ENCODE measurements at places on chromosomes 6 and 20. TPM values are rescaled to one million over a fixed set of nuclear protein-coding genes. Genes with fewer than 3 reads are reported as not detected.

IPCEF1 gene
- 0.63 TPM for total RNA-seq

COL20A1 gene
- total RNA-seq = not detected

DNA sequence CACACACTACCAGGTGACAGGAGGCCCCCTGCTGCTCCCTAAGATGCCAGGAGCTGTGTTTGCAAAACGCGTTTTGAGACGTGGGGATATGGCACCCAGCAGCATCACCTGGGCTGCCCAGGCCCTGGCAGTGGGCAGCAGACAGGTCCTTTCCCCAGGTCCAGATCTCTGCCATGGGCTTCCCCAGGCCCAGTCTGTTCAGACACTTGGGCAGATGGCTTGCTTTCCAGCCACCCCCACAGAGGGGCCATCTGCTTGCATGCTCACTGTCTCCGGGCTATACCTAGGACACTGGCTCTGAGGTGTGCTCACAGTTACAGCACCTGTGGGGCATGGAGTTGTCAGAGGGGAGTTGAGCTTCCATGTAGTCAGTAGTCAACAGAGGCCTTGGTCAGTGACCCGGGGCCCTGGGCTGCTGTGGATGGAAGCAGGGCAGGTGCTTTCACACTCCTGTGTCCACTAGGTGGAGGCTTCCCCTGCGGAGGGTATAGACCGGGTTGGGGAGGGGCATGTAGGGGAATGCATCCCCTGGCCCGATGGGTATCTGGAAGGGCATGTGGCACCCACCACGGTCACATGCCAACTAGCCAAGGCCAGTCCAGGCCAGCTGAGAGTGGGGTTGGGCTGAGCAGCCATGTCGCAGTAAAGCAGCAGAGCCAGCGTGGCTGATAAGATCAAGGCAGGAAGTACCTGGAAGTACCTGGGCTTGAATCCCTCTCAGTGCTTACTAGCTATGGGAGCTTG, 185.4 kb upstream of the SLC24A3 start:
- peak; percentile 36 for DNase-seq
- no peak overlapping the region for H3K27ac ChIP-seq
- no peaks in the 10 kb centered on the region for H3K27me3 ChIP-seq
- H3K36me3 ChIP-seq = no peaks in the 10 kb centered on the region
- no peak overlapping the region for H3K4me3 ChIP-seq

GRCh38 chr20:41258474-41258873, 59.1 kb downstream of the ZHX3 start:
- no peak overlapping the region for H3K27ac ChIP-seq
- H3K36me3 ChIP-seq = no peaks in the 10 kb centered on the region
- no peaks in the 10 kb centered on the region for H3K27me3 ChIP-seq
- no peaks in the 10 kb centered on the region for H3K4me1 ChIP-seq

PHACTR3 gene
- not detected for total RNA-seq

DNA sequence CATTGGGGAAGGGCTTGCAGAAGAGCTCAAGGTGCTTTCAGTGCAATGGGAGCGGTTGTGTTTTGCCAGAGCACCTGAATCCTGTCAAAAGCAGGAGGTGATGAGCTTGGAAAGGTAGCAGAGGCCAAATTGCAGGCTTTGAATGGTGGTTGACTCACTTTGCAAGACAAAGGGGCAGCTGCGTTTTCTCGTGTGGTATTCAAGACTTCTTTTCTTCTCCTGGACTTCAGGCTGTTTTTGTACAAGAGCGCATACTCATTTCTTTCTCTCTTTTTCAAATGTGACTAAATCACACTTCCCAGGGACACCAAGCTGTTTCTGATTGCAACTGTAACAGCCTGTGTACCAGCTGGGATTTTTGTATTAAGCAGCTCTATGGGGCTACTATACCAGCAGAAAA, 32.3 kb downstream of the GHRH start:
- H3K4me3 ChIP-seq = no peak overlapping the region
- no peaks in the 10 kb centered on the region for H3K27me3 ChIP-seq
- H3K36me3 ChIP-seq = peaks cover 99% of the 10 kb centered on the region
- DNase-seq = no peak
- H3K4me1 ChIP-seq = no peaks in the 10 kb centered on the region

GSTA3 gene
- not detected for total RNA-seq

KCNS1 gene
- not detected for total RNA-seq

DNA sequence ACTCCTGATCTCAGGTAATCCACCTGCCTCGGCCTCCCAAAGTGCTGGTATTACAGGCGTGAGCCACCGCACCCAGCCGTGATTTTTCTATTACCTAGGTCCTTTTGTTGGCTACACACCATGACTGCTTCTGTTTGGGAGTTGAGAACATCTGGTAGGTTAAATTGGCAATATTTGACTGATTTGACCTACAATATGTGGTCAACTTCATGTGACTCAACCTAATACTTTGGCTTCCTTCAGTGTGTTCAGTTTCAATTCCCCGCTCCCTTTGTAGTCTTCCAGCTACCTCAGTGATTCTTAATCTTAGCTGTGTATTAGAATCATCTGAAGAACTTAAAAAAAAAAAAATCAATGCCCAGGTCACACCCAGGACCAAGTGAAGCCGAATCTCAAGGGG, 47.4 kb downstream of the MYB start:
- no peaks in the 10 kb centered on the region for H3K4me1 ChIP-seq
- DNase-seq = no peak
- H3K27me3 ChIP-seq = no peaks in the 10 kb centered on the region
- H3K27ac ChIP-seq = no peak overlapping the region
- no peak overlapping the region for H3K4me3 ChIP-seq
- H3K36me3 ChIP-seq = no peaks in the 10 kb centered on the region

GRCh38 chr6:42740725-42741124, 5.2 kb downstream of the TBCC start:
- H3K36me3 ChIP-seq = peaks cover 20% of the 10 kb centered on the region
- H3K4me3 ChIP-seq = no peak overlapping the region

DNA sequence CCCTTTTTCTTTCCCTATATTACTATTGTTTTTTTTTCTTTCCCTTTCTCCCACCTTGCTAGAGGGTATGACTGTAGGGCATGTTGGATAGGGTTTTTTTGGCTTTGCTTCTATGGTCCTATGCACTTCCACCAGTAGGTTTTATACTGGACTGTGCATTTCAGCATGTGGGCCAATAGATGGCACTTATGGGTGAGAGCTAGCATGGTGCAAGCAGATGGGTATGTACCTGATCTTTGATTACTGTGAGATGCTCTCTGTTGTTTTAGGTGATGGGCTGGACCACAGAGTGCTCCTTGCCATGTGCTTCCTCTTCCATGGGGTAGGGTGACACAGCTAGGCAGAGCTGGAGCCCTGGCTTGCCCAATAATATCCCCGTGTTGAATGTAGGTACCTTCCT, 128.5 kb upstream of the CHD6 start:
- H3K4me1 ChIP-seq = no peaks in the 10 kb centered on the region
- no peaks in the 10 kb centered on the region for H3K36me3 ChIP-seq
- peaks cover 3% of the 10 kb centered on the region for H3K27me3 ChIP-seq

GRCh38 chr6:32889533-32889932, 35.5 kb downstream of the PSMB9 start:
- no peaks in the 10 kb centered on the region for H3K36me3 ChIP-seq
- H3K27me3 ChIP-seq = 0 out of 2 replicates have a peak, but pooled peaks cover 12% of the 10 kb centered on the region
- no peak for DNase-seq
- H3K4me3 ChIP-seq = no peak overlapping the region
- no peak overlapping the region for H3K27ac ChIP-seq
- H3K4me1 ChIP-seq = peaks cover 3% of the 10 kb centered on the region

C20orf141 gene
- not detected for total RNA-seq

DNA sequence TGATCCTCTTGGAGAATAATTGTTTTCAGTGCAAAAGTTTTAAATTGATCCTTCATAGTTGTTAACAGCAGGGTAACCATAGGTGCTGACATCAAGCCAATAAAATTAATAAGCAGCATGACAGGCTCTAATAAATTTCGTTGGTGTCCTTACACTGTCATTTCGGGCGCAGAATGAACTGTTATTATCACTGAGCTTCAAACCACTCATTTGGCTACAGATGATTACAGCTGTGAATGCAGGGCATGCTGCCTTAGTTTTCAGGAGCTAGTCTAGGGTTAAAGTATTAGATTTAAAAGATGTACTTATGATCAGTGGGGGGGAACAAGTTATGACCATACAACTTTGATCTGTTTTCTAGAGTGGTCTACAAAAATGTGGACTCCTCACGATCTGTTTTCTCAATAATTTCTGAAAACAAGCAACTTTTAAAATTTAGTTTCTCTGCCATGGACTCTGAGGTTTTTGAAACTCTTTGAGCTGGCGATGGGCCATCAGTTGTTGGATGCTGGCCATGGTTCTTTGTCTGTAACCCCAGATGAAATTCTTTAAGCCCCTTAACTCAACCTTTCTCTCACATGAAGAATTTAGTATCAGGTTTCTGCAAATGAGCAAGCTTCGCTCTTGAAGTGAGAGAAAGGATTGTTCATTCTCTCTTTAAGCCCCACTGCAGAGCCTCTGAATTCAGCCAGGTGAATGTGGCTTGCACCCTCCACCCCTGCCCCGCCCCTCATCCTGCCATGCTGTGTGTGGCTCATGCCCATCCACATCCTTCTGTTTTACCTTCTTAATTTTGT, 99.1 kb upstream of the MTHFD1L start:
- no peak for DNase-seq
- H3K4me3 ChIP-seq = no peak overlapping the region
- peaks cover 9% of the 10 kb centered on the region for H3K4me1 ChIP-seq
- H3K27ac ChIP-seq = no peak overlapping the region
- no peaks in the 10 kb centered on the region for H3K27me3 ChIP-seq
- H3K36me3 ChIP-seq = no peaks in the 10 kb centered on the region

- 0 out of 2 replicates have a peak, but pooled peaks cover 1% of the 10 kb centered on the region for H3K27me3 ChIP-seq
- no peak overlapping the region for H3K27ac ChIP-seq
- no peak overlapping the region for H3K4me3 ChIP-seq
- DNase-seq = no peak
- H3K36me3 ChIP-seq = peaks cover 51% of the 10 kb centered on the region
These were observed 43.7 kb downstream of the ADNP start for GRCh38 chr20:50887576-50887975.

DNA sequence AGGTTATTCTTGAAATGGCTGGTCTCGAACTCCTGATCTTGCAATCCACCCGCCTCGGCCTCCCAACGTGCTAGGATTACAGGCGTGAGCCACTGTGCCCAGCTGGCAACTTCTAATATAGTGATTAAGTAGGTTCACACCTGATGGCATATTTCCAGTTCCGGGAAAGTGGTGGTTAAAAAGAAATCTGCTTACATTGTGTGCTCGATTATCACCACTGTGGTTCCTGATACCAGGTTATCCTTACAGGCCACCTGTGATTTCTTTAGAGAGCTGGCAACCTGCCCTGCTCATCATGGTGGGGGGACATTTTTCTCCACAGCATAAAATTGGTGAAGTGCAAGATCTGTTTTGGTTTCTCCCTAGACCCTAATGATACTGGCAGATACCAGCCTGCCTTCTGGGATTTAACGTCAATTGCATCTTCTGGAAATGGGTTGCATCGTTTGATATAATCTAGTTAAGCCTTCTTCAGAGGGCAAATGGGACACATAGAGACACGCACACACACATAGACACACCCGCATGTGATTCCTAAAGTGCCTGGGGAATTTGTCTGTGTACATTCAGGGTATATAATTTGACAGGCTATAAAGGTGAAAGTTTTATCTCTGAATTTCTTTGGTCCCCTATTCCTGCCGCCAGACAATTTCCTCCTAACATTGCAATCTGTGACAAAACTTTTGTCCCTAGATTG, 49.7 kb upstream of the CITED2 start:
- H3K4me3 ChIP-seq = no peak overlapping the region
- H3K4me1 ChIP-seq = no peaks in the 10 kb centered on the region
- H3K27me3 ChIP-seq = no peaks in the 10 kb centered on the region
- H3K27ac ChIP-seq = no peak overlapping the region

- H3K27me3 ChIP-seq = no peaks in the 10 kb centered on the region
- H3K4me1 ChIP-seq = no peaks in the 10 kb centered on the region
These were observed 53.2 kb downstream of the GINS1 start for GRCh38 chr20:25460566-25461280.

- no peak for DNase-seq
- H3K4me1 ChIP-seq = no peaks in the 10 kb centered on the region
- peaks cover 31% of the 10 kb centered on the region for H3K27me3 ChIP-seq
- no peak overlapping the region for H3K27ac ChIP-seq
- no peak overlapping the region for H3K4me3 ChIP-seq
These were observed 42.5 kb upstream of the NELFCD start for GRCh38 chr20:58938541-58938940.

GRCh38 chr6:5562277-5562676, 301.0 kb downstream of the FARS2 start:
- H3K4me1 ChIP-seq = no peaks in the 10 kb centered on the region
- H3K27ac ChIP-seq = no peak overlapping the region
- no peaks in the 10 kb centered on the region for H3K27me3 ChIP-seq
- DNase-seq = no peak
- no peaks in the 10 kb centered on the region for H3K36me3 ChIP-seq

- no peak overlapping the region for H3K4me3 ChIP-seq
- peaks cover 35% of the 10 kb centered on the region for H3K4me1 ChIP-seq
- no peaks in the 10 kb centered on the region for H3K27me3 ChIP-seq
- H3K36me3 ChIP-seq = no peaks in the 10 kb centered on the region
- no peak for DNase-seq
- peak overlapping the region; percentile 34 for H3K27ac ChIP-seq
These were observed 143.2 kb downstream of the SLC16A10 start for GRCh38 chr6:111230351-111231089.

MMP24 gene
- total RNA-seq = 0.50 TPM

PARD6B gene
- 2.8 TPM for total RNA-seq

DNA sequence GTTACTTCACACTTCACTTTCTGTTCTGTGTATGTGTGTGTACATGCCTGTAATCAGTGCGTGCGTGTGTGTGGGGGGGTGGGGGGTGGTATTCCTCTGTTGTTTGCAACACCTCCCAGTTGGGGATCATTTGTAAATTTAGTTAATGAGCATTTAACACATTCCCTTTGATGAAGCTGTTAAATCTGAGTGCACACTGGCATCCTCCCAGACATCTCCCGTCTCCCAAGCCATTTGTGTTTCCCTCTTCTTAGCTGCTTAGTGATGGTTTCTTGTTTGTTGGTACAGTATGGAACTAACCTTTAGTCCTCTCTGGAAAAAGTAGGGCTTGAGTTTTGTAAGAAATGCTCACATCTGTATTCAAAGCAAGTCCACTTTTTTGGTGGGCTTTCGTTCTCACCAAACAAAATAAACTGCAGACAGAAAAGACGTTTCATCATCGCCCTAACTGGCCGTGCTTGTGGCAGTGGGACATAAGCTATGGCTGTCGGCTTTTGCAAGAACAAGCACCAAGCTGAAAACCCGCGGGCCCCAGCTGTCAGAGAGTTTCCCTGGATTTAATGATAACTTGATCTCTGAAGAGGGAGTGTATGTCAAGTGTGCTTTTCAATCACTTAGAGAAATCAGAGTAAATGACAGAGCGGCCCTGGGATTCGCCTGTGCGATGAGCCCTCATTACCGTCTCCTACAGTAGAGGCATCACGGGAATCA, 54.9 kb upstream of the SASH1 start:
- H3K4me3 ChIP-seq = no peak overlapping the region
- peaks cover 11% of the 10 kb centered on the region for H3K4me1 ChIP-seq
- no peaks in the 10 kb centered on the region for H3K36me3 ChIP-seq
- H3K27ac ChIP-seq = no peak overlapping the region
